ENCODE measurements at places on chromosomes 6 and 20.

- H3K4me1 ChIP-seq = no peaks in the 10 kb centered on the region
- no peak overlapping the region for H3K4me3 ChIP-seq
Measured at GRCh38 chr6:47631269-47631772, 67.1 kb upstream of the ADGRF4 start.

GRCh38 chr6:168715643-168716481 lies 274.9 kb downstream of the SMOC2 start:
- DNase-seq = no peak
- no peak overlapping the region for H3K4me3 ChIP-seq
- H3K36me3 ChIP-seq = no peaks in the 10 kb centered on the region
- no peak overlapping the region for H3K27ac ChIP-seq
- H3K27me3 ChIP-seq = no peaks in the 10 kb centered on the region

DNA sequence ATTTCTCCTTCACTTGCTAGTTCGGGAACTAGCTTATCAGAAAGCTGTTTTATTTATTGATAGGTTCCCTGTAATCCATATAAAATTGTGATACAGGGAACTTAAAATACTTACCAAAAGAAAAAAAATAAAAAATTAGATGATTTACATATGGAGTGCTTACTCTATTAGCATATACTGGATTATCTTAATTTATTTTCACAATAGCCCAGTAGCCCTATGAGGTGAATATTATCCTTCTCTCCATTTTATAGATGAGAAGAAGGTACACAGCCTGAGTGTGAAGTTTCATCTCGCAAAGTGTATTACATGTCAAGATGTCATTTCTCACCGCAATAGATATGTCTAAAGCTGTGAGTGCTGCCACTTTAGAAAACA lies 463.5 kb downstream of the CDKAL1 start:
- no peaks in the 10 kb centered on the region for H3K27me3 ChIP-seq
- no peak overlapping the region for H3K27ac ChIP-seq
- no peak overlapping the region for H3K4me3 ChIP-seq
- no peaks in the 10 kb centered on the region for H3K36me3 ChIP-seq
- no peaks in the 10 kb centered on the region for H3K4me1 ChIP-seq
- DNase-seq = no peak

- H3K27ac ChIP-seq = peak overlapping the region; percentile 71
- H3K36me3 ChIP-seq = no peaks in the 10 kb centered on the region
- H3K4me3 ChIP-seq = peak overlapping the region; percentile 1
- H3K4me1 ChIP-seq = no peaks in the 10 kb centered on the region
- no peaks in the 10 kb centered on the region for H3K27me3 ChIP-seq
- peak; percentile 67 for DNase-seq
Measured at GRCh38 chr6:125444006-125444923, 142.5 kb upstream of the HDDC2 start.
